ENCODE measurements at places on chromosomes 1 and 21.

DNA sequence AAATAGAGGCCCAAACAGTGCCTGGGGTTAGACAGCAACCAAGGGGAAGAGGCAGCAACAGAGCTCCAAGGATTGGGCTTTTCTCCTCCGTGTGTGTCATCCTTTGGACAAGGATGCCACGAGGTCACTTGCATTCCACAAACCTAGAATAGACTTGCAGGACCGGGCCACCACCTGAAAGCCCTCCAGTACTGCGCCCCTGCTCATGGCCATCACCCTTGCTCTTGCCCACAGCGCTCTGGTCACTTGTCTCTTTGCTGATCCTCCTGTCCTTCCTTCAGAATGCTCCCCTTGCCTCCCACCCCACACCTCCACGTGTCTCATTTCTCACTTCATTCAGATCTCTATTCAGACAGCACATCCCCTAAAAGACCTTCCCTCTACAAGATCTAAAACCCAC, 247.4 kb downstream of the MATN1 start:
- DNase-seq = no peak

DNA sequence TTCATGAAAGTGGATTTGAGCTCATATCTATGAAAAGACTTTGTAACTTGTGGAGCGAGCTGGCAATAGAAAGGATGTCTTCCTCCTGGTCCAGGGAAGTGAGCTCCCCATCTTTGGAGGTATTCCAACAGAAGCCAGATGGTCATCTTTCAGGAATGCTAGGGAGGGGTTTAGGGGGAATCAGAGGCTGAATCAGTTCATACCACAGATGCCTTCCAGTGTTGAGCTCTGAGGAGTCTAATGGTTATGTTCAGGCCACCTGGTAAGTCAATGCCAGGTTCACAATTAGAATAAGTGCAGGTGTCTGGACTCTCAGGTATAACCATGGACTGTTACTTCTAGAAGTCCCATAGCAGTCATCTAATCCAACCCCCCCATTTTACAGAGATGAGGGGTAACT, 119.1 kb downstream of the ACTL8 start:
- DNase-seq = no peak

- no peak for DNase-seq
Observed at GRCh38 chr1:219299420-219299819, 125.7 kb downstream of the LYPLAL1 start.

DNA sequence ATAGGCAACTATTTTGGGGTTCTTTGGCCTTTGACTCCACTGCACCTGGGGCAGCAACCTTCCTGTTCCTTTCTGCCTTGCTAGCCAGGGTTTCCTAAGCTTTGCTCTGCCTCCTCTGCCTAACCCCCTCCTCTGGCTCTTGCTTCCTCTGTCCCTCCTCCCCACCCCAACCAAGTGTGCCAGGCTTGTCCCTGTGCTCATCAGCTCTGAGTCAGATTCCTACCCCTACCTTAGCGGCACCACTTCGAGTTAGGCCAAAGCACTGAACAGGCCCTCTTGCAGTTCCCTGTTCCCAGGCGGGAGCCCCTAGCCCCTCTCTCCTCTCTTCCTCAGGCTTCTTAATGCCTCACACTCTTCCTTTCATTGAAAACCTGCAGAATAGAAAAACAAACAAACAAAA, 74.8 kb upstream of the HAO2 start:
- no peak for DNase-seq

DNA sequence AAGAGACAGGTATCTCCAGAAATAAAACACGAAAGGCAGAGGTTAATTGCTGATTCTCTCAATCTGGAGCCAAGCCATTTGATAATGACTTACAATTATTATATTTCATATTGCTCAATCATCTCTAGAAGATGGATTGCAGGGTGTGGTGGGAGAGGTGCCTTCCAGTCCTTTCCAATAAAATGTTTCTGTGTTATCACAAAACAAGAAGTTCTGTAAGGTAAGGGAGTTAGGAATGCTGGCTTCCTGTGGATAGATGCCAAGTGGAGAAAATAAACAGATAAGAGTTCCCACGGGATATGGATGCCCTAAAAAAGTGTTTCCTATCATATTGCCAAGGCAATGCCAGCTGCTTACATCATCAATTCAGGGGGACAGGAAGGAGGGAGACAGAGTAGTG, 7.2 kb upstream of the CCN1 start:
- DNase-seq = no peak

DNA sequence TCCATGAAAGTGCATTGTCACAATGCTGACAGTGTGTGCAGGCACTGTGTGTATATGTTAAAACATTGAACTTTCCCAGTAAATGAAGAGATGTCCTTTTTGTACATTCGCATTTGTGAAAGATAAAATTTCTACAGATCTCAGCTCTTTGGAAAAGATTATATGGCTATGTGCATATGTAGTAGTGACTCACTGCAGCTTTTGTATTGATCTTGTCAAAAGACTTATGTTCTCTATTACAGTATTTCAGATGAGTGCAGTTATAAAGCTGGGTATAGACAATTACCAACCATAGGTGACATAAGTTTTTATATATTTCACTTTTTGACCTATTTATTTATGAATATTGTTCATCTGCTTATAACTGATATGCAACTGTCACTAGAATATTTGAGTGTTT, 212.6 kb downstream of the COL24A1 start:
- no peak for DNase-seq

- no peak for DNase-seq
Observed at GRCh38 chr1:229157480-229157879, 113.4 kb upstream of the RAB4A start.

GRCh38 chr1:41898191-41898713, 20.5 kb downstream of the HIVEP3 start:
- peak; percentile 86 for DNase-seq

DNA sequence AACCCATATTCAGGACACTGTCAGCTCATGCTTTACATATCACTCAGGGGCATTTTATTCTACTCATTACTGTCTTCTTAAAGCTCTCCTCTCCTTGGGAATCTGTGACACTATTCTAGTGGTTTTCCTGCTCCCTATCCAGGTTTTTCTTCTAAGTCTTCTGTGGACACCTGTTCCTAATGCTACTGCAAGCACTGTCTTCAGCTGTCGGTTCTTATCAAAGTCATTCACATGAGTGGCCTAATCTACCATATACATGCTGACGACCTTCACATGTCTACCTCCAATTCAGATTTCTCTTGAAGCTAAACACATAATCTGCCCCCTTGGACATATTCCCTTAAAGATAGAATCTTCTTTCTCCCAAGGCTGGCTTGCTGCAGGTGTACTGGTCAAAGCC, 39.8 kb upstream of the PRRX1 start:
- DNase-seq = no peak

DNA sequence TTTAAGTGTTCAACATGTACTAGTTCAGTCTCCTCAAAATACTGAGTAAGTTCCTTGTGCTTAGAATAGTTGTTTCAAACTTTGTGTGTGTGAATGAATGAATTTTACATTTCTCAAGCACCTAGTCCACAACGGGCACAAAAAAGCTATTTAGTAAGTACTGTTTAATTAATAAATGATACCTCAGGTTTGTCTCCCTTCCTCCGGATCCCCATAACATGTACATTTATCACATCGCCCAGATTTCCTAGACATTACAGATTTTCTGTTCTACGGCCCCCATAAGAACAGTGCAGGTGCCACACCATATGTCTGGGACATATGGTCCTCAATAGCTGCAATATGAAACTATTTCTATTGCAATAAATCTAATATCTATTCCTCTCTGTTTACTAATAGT, 1.3 kb upstream of the TTF2 start:
- DNase-seq = no peak

- DNase-seq = no peak
Observed at GRCh38 chr1:236858165-236858564, 63.1 kb downstream of the MTR start.

- DNase-seq = no peak
Observed at GRCh38 chr21:28235169-28235895, 757.3 kb downstream of the LTN1 start.

GRCh38 chr21:26115899-26116298, 54.7 kb downstream of the APP start:
- no peak for DNase-seq

GRCh38 chr1:220695426-220695825, 5.3 kb downstream of the C1orf115 start:
- DNase-seq = no peak

DNA sequence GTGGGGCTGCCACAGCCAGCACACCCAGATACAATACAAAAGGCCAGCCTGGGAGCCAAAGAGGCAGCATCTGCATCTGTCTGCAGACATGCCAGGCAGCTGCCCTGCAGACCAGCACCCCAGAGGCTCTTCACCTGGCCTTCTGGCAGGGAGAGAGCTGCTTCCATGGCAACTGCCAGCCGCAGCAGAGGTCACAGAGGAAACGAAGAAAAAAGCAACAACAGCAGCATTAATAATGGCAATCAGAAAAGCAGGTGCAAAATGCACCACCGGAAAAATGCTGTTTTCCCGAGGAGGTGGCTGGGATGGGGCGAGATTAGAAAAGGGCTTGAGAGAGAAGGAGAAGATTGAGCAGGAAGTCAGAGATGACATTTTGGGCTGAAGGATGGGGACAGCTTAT, 309.5 kb downstream of the PCP4 start:
- no peak for DNase-seq

- peak; percentile 66 for DNase-seq
Observed at GRCh38 chr1:178093494-178093950, 382 bp upstream of the RASAL2 start.

Data from activated effector memory CD4-positive, alpha-beta T cell treated with anti-CD3 and anti-CD28 coated beads, Interleukin-2, amount 50 U/mL, for 16 hours (primary cell).